ENCODE measurements at places on chromosomes 5 and 9. TPM values are rescaled to one million over a fixed set of nuclear protein-coding genes. Genes with fewer than 3 reads are reported as not detected.

ACTBL2 gene
- total RNA-seq: 0.12 TPM

- peak; percentile 82 for DNase-seq
Measured at GRCh38 chr9:91428927-91429351, 5.3 kb upstream of the NFIL3 start.

CCL27 gene
- not detected for total RNA-seq

GRCh38 chr5:92505925-92506324 is 1075.1 kb downstream of the NR2F1-AS1 start:
- no peak for DNase-seq

DNA sequence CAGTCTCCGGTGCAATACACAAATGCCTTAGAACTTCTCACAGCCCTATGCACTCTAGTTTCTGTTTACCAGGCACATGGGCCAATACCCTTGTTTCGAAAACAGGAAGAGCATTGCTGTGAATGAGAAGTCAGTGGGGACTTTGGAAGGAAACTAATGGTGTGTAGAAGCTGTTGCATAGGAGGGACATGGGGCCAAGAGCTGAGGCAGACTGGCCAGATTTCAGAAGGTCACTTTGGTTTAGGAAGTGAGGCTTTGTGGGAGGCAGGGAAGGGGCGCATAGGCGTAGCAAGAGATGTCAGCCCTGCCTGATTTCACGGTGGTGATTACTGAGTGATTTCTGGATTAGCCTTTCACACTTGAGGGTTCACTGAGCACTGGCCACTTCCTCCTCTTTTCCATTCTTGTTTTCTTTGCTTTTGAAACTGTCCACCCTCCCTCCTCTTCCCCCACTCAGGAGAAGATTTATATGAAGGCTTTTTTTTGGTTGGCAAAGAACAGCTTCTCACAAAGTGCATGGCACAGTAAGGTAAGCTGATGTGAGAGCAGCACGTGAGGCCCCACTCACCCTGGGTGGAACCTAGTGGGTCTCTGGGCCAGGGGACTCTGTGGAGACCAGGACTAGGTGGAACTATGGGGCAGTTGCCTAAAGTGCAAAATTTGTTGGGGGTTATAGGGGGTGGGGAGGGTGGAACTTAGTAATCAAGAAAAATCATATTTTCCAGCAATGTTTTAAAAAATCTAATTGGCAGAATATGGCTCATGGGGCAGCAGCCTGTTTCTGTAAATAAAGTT is 6.1 kb upstream of the TMEM252 start:
- DNase-seq: no peak

DNA sequence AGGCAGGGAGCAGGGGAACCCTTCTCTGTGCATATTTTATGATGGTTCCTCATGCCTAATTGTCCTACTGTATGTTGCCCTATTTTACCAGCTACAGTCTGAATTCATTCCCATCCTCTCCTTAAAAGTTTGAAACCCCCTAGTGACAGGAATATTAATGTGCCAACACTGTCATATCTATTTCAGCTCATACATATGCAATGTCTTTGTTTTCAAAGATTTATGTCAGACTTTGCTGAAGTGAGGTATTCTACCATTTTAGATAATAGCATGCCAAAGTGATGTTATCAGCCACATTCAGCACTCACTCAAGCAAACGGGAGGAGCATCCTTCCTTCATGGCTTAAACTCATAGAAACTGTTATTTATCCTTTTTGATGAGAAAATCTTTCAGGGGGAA is 696.5 kb downstream of the NR2F1-AS1 start:
- no peak for DNase-seq

Data from right atrium auricular region (tissue), 2 donors.